ENCODE measurements at places on chromosomes 3 and 15.

DNA sequence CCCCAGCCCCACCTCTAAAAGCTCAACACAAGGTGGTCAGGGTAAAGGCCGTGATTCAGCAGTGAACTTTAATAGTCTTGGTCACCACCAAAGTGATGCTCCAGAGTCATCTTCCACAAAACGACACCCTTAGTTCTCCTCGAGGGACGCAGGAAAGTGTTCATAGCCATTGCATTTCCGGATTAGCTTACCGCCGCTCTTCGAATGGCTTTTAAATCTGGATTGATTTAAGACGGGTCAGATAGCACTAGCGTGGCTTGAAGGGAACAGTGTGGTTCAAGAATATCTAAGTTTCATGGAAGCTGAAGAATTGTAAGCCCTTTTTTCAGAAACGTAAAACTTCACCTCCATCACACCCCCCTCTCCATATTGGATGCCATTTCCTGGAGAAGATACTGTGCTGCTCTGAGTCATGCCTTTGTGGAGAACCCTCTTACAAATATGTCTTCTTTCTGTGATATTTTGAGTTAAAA, 829 bp downstream of the RNF7 start:
- DNase-seq: no peak

DNA sequence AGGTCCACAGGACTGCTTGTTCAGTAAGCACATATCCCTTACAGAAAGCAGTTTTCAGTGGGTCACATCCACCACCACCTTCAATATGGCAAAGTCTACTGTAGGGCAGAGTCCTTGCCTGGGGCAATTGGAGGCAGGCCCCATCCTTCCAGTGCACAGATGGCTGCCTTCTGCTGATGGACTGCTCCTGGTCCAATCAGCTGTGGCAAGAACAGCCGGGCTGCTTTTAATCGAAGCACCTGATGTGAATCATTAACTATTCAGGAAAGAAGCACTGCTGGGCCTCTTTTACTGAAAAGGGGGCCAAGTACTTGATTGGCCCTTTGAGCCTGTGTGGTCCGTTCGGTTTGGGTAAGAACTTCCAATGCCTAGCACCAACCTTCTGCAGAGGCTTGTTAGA, 24.4 kb downstream of the LARS2 start:
- DNase-seq: peak; percentile 65

- no peak for DNase-seq
Measured at GRCh38 chr3:16337856-16338540, 73.0 kb downstream of the OXNAD1 start.

DNA sequence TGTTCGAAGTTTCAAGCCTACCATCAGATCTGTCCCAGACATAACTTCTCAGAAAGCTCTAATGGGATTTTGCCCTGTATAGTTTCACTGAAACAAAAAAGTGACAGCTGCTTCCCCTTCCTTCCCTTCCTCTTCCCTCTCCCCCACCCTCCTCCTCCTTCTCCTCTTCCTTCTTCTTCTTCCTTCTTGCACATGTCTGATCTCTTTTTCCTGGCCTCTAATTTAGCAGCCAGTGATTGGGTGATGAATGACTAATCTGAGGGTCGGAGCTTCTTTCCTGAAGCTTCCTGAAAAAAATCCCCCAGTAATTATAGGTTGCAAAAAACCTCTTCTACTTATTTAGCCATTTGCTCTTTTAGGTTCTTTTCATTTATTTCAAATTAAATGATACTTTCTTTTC, 168.7 kb downstream of the POTEB3 start:
- no peak for DNase-seq

- DNase-seq: no peak
Measured at GRCh38 chr3:156693166-156693565, 18.8 kb downstream of the TIPARP start.

GRCh38 chr15:67146234-67146633, 80.8 kb downstream of the SMAD3 start:
- no peak for DNase-seq

- DNase-seq: peak; percentile 73
Measured at GRCh38 chr3:109050591-109051167, 67.3 kb downstream of the MORC1 start.

- DNase-seq: peak; percentile 67
Measured at GRCh38 chr15:101006931-101007691, 88.0 kb downstream of the LRRK1 start.

GRCh38 chr3:117632191-117632590, 922.6 kb downstream of the TUSC7 start:
- DNase-seq: no peak

GRCh38 chr3:10108091-10108490, at the start of gene FANCD2OS:
FANCD2OS (minus strand) TSS chr3:10108255; CDS start chr3:10104774, 3,481 bp downstream.
- DNase-seq: no peak

DNA sequence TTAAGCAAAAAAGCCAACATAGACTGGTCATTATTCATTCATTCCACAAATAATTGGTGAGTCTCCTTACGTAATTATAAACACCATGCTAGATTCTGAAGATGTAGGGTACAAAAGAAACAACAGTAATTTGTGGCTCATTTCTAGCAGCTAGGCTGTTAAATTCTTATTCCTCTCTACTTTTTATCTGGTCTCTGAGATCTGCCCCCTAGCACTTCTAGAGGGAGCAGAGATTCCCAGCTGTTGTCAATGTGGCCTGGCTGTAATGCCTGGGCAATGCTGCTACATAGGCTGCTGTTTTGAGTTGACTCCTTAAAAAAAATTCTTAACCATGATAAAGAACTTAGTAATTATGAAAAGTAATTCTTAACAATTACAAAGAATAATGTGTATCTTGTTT, 434.9 kb upstream of the THRB start:
- no peak for DNase-seq

DNA sequence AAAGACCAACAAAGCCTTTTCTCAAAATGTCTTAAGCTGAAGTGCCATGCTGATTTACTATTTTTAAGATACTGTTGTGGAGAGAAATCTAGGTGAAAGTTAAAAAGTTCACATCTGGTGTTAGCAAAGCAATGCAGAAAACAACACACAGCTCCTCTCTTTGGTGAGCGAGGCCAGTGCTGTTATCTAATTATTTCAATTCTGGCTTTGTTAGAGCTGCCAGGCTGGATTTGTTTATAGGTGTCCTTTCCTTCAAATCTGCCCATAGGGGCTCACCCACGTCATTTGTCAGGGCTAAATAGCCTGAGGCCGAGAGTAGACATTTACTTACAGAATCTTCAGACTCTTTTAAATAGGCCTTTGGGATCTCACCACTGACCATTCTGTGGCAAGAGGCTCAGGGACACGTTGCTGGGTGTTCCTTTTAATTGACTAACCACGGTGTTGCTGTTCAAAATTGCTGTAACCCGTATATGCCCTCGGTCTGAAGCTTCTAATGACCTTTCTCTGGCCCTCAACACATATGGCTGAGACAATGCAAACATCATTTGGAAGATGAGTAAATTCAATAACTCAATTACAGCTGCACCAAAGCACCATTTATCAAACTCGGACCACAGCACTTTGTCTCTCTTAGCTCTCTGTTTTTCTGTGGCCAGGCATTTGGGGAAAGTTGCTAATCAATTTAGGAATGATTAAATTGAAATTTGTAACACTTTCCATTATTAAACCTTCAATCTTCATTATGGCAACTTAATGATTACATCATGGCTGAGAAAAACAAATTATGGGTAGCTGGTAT, 152.6 kb downstream of the PDZRN3 start:
- no peak for DNase-seq

DNA sequence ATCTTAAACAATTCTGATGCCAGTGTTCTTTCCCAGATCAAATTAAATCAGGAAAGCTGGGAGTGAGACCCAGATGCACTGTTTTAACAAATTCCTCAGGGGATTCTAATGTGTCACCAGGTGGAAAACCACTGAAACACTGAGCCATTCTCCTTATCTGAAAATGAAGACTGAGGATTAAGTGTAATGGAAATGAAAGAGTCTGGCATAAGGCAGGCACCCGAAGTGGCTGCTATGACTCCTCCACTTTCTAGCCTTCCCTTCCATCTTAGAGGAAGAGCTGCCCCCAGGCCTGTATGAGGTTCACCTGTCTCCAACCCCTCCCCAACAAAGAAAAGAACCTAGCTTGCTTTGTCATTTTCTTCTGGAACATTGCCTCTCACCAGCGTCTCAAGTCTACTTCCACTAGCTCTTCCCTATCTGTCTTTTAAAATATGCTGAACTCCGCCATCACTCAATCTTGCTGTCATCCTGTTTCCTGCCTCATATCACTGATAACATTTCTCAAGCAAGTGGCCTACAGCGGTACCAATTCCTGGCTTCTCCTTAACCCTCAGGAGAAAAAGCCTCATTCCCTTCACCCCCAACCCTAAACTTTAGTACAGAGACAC, 13.7 kb upstream of the ABHD2 start:
- DNase-seq: no peak

DNA sequence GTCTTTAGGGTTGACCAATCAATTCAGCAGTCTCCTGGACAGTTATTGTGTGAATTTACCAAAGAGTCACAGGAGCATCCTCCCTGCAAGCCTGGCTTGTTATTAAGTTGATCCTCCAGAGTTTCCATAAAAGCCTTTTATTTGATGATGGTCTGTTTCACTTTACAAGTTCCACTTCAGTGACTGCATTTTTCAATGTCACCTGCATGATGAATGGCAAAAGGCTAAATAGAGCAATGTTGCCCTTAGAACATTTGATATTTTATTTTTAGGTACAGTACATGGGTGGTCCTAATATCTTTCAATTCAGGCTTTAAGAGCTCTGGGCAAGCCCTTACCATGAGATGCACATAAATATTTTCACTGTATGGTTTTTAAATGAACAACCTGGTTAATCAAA, 22.6 kb downstream of the GUCA1C start:
- no peak for DNase-seq

DNA sequence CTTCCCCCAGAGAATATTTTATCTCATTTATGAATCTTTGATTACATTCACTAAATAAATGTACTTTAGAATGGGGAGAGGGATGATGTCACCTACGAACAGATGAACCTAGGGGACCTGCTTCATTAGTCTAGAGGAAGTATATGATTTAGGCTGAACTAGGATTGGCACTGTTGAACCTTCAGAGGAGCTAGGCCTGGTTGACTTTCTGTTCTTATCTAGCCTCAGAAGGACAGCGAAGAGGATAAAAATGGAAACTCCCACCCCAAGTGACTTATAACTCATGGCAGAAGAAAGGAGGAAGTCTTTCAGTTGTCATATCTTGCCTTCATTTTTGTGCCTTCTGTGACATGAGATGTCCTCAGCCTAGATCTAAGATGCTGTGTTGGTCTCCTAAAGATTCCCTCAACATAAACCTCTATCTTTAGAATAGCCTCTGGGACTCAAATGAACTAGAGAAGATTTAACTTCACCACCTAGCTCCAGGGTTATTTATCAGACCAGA, 42.6 kb downstream of the POLG start:
- no peak for DNase-seq

GRCh38 chr3:185778094-185778493, 46.7 kb downstream of the IGF2BP2 start:
- no peak for DNase-seq

- DNase-seq: no peak
Measured at GRCh38 chr3:145395421-145395820, 765.6 kb downstream of the PLOD2 start.

- DNase-seq: no peak
Measured at GRCh38 chr3:195186041-195186709, 84.8 kb downstream of the XXYLT1 start.

- DNase-seq: no peak
Measured at GRCh38 chr3:70127192-70127591, 127.7 kb downstream of the SAMMSON start.

GRCh38 chr3:52085681-52086282, 29.4 kb upstream of the DUSP7 start:
- no peak for DNase-seq

GRCh38 chr3:151903501-151903991, 30.1 kb downstream of the SUCNR1 start:
- no peak for DNase-seq

GRCh38 chr3:142875583-142876207, 13.2 kb downstream of the PCOLCE2 start:
- DNase-seq: no peak

DNA sequence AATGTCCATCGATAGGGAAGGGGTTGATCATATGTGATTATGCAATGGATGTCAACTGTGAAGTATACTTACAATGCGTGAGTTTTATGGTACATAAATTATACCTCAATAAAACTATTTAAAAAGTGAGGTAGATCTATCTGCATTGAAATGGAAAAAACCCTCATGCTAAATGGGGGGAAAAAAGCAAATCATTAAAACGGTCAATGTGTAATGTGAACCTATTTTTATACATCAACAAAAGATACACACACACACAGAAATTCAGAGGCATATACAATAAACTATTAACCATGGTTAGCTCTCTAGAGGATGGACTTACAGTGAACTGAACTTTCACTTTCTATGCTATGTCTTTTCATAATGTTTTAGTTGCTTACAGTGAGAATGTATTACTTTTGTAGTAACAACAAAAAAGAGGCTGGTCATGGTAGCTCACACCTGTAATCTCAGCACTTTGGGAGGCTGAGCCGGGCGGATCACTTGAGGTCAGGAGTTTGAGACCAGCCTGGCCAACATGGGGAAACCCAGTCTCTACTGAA, 23.1 kb downstream of the STIMATE start:
- no peak for DNase-seq

DNA sequence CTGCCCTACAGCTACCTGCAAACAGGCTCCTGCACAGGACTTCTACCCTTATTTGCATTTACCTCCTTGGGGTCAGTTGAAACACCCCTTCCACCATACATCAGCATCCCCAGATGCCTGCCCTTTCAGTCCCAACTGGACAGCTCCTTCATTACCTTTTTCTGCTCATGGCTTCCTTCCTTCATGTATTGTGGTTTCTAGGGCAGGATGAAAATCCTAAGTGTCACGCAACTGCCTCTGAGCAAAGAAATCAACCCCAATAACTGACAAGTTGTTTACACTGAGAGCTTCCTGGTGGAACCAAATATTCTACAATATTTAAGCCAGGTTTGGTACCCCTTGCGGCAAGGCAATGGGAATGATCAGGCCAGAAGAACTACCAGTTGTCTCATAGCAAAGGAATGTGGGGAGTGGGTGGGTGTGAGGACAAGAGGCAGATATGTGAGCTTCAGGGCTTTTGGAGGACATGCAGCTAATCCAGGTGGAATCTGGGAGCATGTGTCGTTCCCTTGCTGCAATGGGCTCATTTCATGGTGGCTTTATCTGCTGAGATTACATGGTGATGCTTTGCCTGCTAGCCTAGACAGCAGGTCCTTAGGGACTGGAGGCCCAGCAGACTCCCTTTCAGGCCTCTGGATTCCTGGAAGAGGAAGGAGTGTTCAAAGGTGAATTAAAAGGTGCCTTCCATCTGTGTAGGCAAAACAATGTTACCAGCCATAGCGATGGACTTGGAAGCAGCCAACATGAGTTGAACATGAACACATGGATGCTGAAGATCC, 34.9 kb downstream of the PPCDC start:
- no peak for DNase-seq

- no peak for DNase-seq
Measured at GRCh38 chr3:120568598-120568997, 27.5 kb upstream of the NDUFB4 start.

All from NCI-H524 (cell line).